Left renal pelvis (tissue), 4 donors: ENCODE measurements at places on chromosomes 12 and 14. TPM values are rescaled to one million over a fixed set of nuclear protein-coding genes. Genes with fewer than 3 reads are reported as not detected.

MYBPC1 gene
- polyA plus RNA-seq, result not detected

DNA sequence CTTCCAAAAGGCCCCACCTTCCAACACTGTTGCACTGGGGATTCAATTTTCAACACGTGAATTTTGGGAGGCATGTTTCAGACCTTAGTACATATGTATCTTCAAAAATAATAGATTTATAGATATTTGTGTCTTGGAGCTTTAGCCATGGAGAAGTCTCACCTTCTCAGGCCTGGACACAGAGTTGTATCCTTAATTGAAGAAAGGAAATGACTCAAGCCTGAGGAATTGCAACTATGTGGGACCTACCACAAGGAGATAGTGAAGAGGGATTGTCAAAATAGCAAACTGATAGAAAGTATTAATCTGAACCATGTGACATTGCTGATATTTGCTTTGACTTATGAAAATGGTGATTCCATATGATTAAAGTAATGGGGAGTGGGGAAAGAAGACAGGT lies 89.8 kb downstream of the ACSS3 start:
- no peak for DNase-seq

- DNase-seq, result no peak
These were observed 113.0 kb downstream of the PLEKHA5 start for GRCh38 chr12:19242581-19242980.

- DNase-seq, result no peak
These were observed 331.6 kb upstream of the FAR2 start for GRCh38 chr12:28817524-28817923.

CPNE8 gene
- 14.8 TPM for polyA plus RNA-seq
